Left renal pelvis (tissue), 4 donors: ENCODE measurements at places on chromosomes 3 and 15.

DNA sequence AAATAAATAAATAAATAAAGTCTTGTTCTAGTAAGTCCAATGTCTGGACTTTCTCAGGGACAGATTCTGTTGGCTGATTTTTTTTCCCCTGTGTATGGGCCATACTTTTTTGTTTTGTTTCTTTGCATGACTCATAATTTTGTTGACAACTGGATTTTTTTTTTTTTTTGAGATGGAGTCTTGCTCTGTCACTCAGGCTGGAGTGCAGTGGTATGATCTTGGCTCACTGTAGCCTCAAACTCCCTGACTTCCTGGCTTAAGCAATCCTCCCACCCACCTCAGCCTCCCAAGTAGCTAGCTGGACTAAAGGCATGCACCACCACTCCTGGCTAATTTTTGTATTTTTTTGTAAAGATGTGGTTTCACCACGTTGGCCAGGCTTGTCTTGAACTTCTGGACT is 38.9 kb downstream of the TICRR start:
- DNase-seq, result no peak

GRCh38 chr3:176352716-176353334 is 844.5 kb downstream of the TBL1XR1 start:
- no peak for DNase-seq

DNA sequence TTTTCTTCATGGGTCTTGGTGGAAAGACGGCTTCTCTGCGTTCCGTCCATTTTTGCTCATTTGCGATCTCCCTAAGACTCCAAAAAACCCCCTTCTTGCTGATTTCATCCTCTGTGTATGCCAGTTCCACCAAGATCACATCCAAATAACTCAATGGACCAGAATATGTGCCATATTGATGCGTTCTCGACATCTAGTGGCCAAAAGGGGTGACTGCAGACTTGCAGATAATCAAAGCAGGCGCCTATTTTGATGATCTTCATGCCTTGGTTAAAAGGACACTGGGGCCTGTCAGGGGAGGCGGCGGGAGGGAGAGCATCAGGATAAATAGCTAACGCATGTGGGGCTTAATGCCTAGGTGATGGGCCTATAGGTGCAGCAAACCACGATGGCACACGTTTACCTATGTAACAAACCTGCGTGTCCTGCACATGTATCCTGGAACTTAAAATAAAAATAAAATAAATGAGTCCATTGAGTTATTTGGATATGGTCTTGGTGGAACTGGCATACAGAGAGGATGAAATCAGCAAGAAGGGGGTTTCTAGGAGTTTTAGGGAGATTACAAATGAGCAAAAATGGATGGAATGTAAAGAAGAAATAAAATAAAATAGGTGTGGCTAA is 104.2 kb upstream of the RAD18 start:
- no peak for DNase-seq

DNA sequence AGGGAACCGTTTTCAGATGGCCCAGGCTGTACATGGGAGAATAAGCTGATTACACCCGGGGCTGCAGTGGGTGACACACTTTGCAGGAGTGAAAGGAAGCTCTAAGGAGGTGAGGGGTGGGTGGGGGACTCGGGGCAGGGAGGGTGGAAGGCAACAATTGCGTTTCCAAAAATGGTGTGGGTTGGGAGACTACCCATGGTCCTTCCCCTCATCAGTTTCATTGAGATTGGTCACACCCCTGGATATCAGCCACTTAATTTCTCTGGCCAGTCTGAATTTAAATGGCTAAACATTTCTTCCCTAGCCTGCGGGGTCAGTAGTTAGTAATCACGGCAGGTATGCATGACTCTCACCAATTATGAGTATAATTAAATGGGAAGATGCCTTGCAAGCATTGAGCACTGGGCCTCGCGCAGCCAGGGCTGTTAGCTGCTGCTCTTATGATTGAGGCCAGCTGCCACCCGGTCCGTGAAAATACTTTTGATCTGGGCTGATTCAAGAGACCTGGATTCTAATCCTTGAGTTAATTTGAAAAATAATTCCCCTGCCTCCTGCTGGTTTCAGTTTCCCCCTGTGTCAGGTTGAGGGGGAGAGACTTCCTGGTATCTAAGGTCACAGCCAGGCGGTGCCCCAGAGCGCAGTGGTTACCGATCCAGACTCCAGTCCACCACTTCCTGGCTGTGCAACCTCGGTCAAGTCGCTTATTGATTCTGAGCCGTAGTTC is 23.3 kb downstream of the SLC6A6 start:
- DNase-seq, result no peak

- no peak for DNase-seq
Measured at GRCh38 chr15:89442671-89443307, 53.6 kb downstream of the RHCG start.
